Ecto neural progenitor cell (in vitro differentiated cells): ENCODE measurements at places on chromosomes 13 and 19.

DNA sequence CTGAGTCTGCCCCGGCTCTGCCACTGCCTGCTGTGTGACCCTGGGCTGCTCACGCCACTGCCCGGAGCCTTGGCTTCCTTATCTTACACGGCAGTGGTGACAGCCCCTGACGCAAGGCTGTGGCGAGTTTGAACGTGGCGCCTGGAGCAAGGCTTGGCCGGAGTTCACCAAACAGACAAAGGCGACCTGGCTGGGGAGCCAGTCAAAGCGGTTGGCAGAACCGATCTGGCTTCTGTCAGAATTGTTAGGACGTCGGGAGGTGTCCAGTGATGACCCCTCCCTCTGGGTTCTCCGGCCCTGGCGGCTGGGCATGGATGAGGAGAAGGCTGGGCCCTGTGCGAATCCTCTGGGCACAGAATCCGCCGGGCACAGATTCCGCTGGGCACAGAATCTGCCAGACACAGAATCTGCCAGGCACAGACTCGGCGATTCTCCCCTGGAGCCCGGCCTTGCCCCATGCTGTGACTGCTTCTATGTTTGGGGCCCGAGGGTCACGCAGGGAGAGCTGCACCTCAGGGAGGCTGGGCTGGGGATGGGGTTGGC, 11.7 kb upstream of the TMEM255B start:
- no peak for DNase-seq

DNA sequence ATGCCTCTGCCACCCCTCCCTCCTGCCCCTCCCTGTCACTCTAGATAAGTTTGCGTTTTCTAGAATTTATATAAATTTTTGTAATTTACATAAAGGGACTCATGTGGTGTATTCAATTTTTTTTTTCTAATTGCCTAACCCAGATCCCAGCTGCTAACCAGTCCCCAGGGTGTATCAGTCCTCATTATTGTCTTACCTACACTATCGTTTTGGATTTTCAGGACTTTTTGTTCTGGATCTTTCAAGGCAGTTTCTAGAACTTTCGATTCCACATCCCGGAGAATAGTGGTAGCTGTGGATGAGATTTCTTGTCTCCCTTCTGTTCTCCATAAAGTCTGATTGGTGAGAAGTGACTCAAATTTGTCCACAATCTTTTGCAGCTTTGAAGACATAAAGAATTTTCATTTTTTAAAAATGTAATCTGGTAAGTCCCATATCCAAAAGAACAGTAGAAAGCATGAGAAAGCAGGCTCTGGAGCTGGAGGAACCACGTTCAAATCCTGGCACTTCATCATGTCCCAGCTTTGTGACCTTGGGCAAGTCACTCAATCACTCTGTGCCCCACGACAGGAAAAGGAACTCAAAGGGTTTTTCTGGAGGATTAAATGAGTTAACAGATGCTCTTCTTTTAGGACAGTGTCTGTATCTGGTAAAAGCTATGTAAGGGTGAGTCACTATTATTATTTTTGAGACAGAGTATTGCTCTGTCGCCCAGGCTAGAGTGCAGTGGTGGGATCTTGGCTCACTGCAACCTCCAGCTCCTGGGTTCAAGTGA, 19.7 kb downstream of the ADGRE3 start:
- no peak for DNase-seq

DNA sequence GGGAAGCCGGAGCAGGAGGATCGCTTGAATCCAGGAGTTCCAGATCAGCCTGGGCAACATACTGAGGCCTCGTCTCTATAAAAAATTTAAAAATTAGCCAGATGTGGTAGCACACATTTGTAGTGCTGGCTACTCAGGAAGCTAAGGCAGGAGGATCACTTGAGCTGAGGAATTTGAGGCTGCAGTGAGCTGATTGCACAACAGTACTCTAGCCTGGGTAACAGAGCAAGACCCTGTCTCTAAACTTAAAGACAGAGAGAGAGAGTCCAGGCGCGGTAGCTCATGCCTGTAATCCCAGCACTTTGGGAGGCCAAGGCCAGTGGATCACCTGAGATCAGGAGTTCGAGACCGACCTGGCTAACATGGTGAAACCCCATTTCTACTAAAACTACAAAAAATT, 4.4 kb downstream of the IFNL3 start:
- DNase-seq = no peak

DNA sequence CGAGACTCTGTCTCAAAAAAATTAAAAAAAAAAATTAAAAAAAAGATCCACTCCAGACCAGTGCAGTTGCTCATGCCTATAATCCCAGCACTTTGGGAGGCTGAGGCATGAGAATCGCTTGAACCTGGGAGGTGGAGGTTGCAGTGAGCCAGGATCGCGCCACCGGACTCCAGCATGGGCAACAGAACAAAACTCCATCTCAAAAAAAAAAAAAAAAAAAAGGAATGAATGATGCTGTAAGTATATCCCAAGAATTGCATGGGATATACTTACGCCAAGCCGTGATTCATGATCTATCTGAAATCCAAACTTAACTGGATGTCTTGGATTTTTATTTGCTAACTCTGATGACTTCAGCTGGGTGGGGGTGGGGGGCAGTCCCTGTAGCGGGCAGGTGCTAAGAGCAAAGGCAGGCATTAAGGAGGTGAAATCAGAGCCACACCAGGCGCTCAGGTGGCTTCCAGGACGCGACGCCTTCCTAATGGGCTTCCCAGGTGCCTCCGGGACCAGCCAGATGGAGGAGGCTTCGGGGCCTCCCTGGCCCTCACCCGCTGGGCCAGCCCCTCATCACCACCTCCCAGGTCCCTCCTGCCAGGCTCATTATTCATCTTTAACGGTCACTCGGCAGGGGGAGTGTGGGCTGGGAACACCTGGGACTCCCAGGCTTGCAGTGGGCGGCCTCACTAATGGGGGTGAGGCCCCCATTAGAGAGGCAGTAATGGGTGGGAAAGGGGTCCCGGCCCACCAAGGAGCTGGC, 11.4 kb upstream of the FUT5 start:
- no peak for DNase-seq

GRCh38 chr19:41144403-41144802, 30.2 kb downstream of the CYP2F1 start:
- DNase-seq = peak; percentile 73

DNA sequence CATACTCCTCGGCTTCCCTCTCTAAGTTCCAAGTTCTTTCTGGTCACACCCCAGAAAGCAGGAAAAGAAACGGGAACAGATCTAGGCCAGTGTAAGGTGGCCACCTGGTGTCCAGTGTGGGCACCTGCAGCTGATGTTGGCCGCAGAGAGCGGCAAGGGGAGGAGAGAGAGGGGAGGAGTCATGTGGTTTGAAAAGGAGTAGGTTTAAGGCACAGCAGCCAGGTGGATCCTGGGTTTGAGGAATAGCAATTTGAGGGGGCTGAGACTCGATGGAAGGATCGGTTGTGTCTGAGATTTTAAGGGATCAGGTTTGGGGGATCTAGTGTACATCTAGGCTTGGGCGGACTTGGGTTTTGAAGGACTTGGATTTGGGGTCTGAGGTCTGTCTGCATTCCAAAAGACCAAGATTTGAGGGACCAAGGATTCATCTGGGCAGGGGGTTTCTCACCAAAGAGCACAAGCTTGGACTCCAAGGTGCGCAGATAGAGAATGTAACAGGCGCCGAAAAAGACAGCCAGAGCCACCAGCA, 1.2 kb downstream of the RABAC1 start:
- peak; percentile 83 for DNase-seq

DNA sequence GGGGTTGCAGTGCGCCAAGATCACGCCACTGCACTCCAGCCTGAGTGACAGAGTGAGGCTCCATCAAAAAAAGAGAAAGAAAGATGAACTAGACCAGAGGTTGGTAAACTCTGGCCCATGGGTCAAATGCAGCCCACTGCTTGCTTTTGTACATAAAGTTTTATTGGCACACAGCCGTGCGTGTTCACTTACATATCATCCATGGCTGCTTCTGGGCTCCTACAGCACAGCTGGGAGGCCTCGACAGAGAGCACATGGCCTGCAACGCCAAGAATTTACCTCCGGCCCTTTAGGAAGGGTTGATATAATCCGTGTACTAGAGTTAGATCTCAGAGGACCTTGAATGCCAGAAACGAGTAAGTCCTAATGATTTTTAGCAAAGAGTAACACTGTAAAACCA, 46.0 kb downstream of the GNG7 start:
- DNase-seq = no peak

GRCh38 chr13:33925563-33925962, 107.6 kb downstream of the RFC3 start:
- DNase-seq = no peak

DNA sequence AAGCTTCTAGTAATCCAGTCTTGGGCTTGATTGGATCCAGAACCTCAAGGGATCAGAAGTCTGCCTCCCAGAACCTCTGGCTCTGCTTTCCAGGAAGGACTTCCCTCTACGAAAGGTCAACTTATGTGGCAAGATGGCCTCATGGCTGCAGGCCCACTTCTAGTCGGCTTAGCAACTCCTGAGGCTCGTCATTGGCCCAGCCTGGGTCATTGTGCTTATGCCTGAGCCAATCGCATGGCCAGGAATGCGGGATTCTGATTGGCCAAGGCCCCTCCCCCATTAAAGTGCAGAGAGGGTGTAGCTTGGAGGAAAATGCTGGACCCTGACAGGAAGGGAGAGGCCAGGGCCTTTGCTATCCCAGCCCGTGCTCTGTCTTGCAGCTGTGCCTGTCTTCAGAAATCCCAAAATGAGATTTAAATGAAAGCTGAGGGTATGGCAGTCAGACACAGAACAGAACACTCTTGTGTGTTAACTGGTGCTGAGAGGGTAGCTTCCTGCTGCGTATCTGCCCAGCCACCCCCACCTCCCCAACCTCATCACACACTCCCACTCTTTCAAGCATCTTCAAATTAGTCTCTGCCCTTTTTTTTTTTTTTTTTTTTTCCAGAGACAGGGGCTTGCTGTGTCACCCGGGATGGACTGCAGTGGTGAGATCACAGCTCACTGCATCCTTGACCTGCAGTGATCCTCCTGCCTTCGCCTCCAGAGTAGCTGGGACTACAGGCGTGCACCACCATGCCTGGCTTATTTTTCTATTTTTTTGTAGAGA, 5.5 kb upstream of the CCNE1 start:
- DNase-seq = peak; percentile 69

DNA sequence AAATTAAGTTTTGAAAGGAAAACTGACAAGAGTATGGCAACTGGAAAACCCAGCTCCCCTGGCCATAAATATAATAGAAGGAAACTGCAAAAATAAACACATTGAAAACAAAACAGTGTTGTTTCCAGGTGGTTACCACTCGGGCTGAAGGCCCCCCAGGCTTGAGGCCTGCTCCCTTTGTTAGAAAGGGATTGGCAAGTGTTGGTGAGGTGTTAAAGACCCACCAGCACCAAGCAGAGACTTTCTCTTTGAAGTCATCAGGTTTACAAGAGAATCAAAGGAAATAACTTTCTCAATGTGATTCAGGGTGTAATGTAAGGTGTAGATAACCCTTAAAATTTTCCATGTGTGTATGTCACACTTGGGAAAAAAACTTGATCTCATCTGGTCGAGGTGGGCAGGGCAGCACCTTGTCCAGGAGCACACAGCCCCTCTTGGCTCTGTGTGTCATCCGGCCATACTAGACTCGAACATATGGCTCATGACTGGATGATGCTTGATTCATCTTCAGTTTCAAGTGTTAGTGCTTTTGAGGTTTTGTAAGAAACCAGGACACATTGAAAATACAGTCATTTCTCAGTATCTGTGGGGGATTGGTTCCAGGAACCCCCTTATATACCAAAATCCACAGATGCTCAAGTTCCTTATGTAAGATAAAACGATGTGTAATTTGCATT, 7.8 kb downstream of the ACTN4 start:
- DNase-seq = no peak

GRCh38 chr19:10871711-10872545, 575 bp downstream of the CARM1 start:
- peak; percentile 77 for DNase-seq

DNA sequence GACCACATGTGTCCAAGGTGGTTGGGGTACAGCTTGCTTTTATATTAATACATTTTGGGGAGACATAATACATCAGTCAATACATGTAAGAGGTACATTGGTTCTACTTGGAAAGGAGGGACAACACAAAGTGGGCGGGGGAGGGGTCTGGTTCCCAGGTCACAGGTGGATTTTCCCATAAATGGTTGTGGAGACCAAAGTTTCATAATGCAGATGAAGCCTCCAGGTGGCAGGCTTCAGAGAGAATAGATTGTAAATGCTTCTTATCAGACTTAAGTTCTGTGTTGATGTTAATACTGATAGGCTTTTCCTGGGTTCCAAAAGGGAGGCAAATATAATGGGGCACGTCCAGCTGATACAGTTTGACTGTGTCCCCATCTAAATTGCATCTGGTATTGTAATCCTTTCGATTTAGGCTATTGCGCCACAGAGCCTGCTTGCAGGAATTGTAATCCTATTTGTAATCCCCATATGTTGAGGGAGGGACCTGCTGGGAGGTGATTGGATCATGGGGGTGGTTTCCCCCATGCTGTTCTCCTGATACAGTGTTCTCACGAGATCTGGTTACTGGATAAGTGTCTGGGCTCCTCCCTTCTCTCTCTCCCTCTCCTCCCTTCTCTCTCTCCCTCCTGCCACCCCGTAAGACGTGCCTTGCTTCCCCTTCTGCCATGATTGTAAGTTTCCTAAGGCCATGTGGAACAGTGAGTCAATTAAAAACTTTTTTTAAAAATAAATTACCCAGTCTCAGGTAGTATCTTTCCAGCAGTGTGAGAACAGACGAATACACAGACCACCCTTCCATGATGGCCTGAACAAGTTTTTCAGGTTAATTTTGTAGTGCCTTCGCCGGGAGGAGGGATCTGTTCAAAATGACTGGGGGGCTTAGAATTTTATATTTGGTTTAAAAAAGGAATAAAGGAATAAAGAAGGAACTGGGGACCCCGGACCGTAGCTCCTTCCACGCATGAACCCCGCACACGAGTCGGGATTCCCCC, 44.9 kb downstream of the ZNF823 start:
- DNase-seq = no peak

GRCh38 chr19:33734913-33735312, 61.8 kb upstream of the KCTD15 start:
- no peak for DNase-seq

GRCh38 chr19:1231729-1232637, 5.8 kb downstream of the CBARP start:
- DNase-seq = no peak

GRCh38 chr13:73693215-73693614, 441.0 kb downstream of the KLF12 start:
- no peak for DNase-seq

GRCh38 chr13:42007844-42008243, 40.6 kb upstream of the DGKH start:
- DNase-seq = no peak

- DNase-seq = no peak
Observed at GRCh38 chr13:46197299-46198048, 14.3 kb upstream of the LRRC63 start.

- DNase-seq = no peak
Observed at GRCh38 chr13:22108283-22108942, 437.5 kb downstream of the FGF9 start.

- peak; percentile 68 for DNase-seq
Observed at GRCh38 chr13:102799426-102800144, 666 bp downstream of the BIVM start.

DNA sequence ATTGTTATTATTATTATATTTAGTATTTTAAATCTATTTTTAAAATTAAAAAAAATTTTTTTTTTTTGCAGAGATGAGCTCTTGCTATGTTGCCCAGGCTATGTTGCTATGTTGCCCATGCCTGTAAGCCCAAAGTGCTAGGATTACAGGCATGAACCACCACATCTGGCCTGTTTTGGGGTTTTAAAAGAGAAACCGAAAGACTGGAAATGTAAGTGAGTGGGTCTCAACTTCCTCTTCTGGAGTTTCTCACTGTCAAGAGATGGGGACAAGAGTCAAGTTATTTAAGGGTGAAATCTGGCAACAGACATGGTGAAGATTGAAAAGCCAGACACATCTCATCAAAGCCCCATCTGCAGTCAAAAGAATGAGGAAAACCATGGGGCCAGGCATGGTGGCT, 4.2 kb upstream of the OR7G3 start:
- DNase-seq = no peak
